Activated CD4-positive, alpha-beta T cell treated with anti-CD3 and anti-CD28 coated beads, Interleukin-2, Interleukin-4, amounts not matched to agents 100 ng/mL and 50 ng/mL, durations not matched to agents 16 hours and 8 hours (primary cell): ENCODE measurements at places on chromosomes 6 and 20.

DNA sequence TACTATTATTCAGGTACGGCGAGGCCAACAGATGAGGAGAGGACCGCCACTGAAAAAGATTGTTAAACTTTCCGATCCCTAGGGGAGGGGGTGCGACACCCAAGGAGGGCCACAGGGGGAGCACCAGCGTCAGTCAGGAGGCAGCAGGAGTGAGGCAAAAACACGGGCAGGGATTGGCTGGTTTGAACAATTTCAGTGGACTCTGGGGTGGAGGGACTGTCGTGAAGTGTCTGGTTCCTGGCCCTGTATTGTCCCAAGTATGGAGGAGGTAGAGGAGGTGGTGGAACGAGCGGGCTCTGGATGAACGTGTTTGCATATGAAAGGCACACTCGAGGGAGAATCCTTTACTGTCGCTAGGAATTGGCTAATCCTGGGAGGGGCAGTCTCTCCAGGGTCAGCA, 32.5 kb upstream of the MCUR1 start:
- DNase-seq = no peak

DNA sequence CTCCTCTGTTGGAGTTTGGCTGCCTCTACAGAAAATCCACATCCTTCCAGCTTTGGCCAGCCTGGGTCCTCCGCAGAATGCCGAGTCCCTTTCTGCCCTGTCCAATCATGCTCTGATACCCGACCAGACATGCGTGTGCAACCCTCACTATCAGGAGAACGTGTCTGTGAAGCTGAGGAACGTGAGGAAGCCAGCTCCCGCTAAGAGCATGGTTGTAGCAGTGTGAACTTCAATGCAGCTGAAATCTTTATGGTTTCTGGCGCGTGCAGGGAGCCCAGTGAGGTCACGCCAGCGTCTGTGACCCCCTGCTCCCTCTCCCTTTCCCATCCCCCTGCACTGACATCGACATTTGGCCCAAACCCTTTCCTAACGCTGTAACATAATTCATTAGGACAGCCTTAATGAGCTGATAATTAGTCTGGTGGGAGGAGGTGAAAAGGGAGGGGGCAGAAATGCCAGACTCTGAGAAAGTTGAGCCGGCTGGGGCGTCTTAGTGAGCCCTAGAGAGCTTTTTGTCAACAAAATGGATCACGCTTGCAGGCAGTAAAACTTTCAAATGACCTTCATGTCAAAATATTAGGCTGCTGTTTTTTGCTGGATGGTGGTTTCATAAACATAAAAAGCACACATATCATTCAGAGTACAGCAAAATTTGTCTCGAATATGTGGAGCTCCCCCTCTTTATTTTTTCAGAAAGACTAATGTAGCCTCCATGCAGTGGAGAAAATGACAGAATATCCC, 423.3 kb downstream of the QKI start:
- no peak for DNase-seq

DNA sequence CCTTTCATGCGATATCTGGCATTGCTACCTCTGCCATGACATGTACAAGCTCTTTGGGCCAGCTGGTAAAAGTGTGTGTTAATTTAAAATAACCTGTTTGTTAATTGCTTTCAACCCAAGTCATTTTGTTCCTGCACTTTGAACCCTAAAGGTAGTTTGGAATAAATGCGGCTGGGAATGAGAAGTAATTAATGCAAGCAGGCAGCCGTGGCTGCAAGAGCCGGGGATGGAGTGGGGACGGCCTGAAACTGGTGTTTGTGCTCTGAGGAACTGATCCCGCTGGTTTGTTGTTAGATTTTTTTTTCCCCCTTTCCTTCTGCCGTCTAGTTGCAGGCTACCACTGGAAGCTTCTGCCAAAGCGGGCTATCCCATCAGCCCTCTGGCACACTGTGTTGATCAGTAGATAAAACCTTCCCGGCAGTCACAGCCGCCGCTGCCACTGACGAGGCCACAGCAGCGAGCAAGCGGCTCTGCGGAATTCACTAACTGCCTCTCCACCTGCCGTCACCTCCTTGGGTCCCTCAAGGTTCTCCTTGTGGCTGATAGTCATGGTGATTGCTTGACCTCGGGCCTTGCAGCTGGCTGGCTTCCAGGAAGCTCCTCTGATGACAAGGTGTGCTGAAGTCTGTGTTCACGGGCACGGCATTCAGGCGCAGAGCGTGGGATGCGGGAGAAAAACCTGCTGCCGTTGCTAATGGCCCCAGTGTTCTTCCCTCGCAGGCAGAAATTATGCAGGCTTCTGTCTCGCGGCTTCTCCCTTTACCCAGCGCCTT, 315.9 kb downstream of the TFAP2A start:
- no peak for DNase-seq

- no peak for DNase-seq
Observed at GRCh38 chr6:14275493-14275851, 157.9 kb downstream of the CD83 start.

- DNase-seq = no peak
Observed at GRCh38 chr6:116990679-116991078, 113.6 kb downstream of the RFX6 start.

GRCh38 chr6:11298651-11299420, 66.4 kb upstream of the NEDD9 start:
- DNase-seq = no peak
